Spinal cord (tissue), 10 donors: ENCODE measurements at places on chromosomes 3 and 15.

- DNase-seq, result no peak
Observed at GRCh38 chr3:98954242-98954641, 52.7 kb upstream of the DCBLD2 start.

DNA sequence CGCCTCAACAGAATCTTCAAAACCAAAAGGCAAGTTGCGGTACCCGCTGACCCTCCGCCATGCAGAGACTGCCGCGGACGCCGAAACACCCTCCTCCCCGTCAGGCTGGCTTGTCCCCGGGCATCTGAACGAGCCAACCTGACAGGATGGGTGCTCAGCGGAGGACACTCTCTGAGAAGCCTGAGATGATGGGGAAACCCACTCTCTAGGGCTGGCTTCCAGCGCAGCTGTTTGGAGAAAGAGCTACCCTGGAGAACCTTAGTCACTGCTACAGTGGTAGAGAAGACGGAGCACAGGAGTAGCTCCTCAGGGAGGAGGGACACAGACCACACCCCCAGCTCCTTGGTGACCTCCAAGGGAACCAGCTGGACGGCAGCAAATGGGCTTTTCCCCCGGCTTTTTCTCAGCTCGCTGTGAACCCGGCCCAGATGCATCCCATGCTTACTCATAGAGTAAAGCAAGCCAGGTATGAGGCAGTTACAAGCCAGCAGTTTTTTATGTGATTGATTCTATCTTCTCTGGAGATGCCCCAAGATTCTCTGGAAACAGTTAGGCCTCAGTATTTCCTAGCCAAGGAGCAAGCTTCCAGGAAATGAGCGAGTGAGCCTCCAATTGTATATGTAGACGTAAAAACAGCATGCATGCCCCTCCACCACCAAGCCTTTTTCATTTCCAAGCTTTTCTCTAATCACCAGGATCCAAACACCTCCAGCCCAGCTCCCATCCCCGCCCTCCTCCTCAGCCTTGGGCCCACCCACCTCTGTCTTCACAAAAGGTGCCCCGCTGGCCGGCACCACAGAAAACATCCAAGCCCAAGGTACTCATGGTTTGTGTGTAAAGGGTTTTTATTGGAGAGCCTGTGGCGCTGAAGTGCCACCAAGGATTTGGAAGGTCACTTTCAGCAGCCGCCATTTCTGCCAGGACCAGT is 38.7 kb downstream of the FAM174B start:
- DNase-seq, result no peak

DNA sequence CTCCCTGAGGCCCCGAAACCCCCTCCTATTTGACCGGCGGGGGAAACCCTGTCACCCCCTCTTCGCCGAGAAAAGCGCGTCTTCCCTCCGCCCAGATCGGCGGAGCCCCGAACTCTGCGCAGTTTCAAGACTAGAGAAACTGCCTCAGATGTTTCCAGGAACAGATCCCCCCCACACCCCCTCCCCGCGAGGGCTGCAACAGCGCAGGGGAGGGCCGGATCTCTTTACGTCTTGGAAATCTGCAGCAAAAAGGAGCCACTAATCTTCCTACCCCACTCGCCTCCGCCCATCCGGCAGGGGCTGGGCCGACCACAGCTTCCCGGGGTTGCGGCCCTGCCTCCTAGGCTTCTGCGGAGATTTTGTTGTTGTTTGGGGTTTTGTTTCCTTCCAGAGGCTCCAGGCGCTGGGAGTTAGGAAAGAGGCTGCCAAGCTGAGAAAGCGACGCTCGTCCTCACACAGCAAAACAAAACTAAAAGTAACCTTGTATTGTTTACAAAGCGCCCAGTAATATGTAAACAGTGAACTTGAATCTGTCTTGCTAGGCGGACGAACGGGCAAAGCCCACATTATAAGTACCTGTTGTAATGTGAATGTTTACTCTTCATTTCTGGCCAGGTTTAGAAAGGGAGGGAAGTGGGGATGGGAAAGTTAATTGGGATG is 2.2 kb downstream of the FOXB1 start:
- peak; percentile 73 for DNase-seq

DNA sequence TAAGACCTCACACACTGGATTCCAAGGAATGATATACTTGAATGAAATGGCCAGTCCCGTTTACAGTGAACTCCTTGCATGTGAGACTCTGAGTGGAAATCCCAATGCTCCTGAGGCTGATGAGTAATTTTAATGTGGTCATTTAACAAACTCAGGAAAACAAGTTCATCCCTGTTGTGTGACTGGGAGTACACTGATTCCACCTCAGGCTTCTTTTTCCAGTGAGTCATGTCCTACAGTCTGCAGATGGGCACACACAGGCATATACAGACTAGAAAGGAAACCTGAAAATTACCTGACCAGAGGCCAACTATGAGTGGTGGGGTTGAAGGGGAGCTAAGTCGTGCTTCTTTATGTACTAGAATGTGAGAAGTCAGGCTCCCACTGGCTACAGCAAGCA is 5.8 kb downstream of the SQOR start:
- DNase-seq, result no peak

- no peak for DNase-seq
Observed at GRCh38 chr3:52800079-52800478, 5.5 kb downstream of the ITIH3 start.

DNA sequence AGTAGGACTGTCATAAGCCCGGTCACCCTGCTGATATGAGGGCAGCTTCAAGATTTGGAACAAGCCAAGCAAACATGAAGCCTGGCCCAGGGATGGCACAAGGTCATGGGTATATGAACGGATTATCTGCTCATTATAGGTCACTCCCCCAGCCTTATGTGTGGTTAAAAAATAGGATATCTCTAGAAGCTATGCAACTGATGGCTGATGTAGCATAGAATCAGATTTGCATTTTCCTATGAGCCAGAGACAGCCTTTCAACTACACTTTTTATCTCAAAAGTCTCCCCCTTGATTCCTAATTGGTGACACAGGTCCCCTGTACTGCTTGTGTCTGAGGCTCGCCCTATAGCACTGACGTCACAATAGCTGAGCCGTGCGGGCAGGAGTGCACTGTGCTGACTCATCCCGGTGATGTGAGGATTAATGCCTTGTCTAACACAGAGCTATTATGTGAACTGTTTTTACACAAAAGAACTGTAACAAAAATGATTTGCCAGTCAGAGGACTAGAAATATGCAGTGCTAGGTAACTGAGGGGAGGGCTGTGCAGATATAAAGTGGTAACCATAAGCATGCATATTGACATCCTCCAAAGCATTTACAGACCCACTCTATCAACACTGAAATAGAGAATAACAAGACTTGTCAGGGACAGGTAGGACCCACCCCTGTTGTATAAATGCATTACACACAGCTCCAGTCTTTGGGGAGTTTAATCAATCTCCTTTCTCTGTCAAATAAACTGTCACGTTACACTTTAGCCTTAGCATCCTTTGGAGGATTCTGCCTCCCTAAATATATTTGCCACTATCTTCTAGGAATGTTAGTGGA is 204.9 kb downstream of the TIGIT start:
- DNase-seq, result no peak

GRCh38 chr3:127259882-127260281 is 28.0 kb downstream of the PRR20G start:
- DNase-seq, result no peak

GRCh38 chr15:66946578-66947164 is 118.7 kb upstream of the SMAD3 start:
- peak; percentile 85 for DNase-seq

GRCh38 chr3:129829640-129830039 is 63.9 kb downstream of the TMCC1 start:
- DNase-seq, result peak; percentile 62

GRCh38 chr15:62051166-62051565 is 9.1 kb downstream of the VPS13C start:
- no peak for DNase-seq

DNA sequence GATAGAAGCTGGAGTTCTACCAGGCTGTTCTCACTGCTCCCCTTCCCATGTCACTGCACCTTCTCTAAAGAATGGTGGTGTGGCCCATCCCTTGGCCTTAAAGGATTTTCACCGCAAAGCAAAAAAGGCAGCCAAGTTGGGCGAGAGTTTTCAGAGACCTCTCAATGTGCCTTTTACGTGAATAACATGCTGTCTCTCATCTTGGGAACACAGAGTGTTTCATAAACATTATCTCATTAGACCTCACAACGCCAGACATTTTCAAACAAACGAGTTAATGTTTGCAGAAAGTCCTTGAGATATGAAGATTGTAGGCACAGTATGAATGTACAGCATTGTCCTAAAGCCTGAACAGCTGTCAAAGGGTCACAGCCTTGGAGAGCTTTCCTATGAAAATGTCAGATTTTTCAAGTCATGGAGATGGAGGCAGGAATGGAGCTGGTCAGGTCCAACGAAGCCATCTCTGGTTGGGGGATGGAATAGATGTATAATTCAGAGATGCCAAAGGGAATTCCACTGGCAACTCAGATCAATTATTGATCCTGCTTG is 21.3 kb downstream of the TM4SF1 start:
- no peak for DNase-seq

DNA sequence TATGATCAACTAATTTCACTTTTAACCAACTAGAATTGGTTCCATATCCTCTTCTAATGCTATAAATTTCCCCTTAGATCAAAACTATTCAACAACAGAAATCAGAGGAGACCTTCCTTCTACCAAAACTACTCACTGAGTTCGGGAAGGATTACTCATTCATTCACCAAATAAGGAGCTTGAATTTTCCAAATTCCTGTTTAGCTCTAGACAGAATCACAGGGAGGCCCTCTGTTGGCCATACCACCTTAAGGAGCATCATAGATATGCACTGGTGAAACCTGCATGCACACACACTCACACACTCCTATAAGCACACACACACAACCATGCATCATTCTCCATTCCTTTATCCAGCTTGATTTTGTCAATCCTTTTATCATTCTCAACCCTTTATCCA is 49.0 kb downstream of the SUCLG2 start:
- DNase-seq, result no peak

DNA sequence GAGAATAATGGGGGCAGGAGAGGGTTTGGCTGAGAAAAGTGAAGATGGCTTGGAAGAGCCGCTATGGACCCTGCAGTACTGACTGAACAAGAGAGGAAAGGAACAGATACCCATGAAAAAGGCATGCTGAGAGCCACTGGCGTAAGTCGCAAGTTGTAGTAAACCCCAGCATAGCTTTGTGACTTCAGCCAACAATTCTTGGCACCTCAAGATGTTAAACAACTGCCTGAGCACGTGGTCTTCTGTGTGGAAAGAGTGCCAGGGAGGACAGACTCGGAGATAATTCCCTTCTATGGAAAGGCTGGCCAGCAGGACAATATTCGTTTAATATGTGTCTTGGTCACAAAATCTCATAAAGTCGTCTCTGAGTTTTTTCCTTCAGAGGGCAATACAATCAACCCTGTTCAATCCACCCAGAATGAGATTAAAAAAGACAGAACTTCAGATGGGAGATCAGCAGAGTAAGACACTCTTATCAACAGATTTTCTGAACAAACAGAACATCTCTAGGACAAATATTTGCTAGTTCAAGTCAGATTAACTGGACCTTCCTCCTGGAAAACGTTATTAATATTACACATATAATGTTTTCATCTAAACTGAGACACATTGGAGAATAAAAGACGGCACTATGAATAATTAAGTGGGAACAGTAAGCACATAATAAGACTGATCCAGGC is 49.2 kb downstream of the NEK10 start:
- DNase-seq, result no peak

- no peak for DNase-seq
Observed at GRCh38 chr15:27903405-27903804, 195.7 kb downstream of the OCA2 start.

- no peak for DNase-seq
Observed at GRCh38 chr3:23976555-23976954, 31.5 kb downstream of the NR1D2 start.

DNA sequence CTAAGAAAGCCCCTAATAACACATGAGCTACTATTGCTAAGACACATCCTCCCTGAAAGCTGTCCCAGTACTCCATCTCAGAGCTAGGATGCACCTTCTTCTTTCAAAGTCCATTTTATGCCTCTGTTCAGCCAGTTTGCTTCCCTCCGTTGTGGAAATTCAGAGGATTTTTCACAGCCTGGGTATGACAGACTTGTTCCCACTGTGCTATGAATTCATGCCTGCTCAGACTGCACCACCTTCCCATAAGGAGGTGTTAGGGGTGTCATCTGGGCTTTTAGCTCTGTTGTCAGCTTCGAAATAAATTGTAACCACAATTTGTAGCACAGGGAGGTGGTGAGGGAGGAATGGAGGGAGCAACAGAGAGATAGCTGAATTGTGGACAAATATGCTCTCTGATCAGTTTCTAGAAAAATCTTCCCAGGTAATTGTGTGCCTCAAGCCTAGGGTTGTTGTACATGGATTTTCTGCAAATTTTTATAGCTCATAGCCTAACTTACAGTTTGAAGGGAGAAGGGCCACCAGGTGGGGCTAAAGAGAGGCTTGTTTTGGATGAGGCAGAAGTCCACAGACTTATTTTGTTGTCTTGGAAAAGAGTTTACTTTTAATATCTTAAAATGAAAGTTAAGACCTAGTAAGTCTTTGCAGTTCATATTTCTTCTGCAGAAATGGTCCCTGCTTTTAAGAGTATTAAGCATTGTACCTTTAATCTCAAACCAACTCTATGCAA is 462.0 kb downstream of the PDCD6IP start:
- DNase-seq, result peak; percentile 91
